ENCODE measurements at places on chromosomes 11 and 22.

DNA sequence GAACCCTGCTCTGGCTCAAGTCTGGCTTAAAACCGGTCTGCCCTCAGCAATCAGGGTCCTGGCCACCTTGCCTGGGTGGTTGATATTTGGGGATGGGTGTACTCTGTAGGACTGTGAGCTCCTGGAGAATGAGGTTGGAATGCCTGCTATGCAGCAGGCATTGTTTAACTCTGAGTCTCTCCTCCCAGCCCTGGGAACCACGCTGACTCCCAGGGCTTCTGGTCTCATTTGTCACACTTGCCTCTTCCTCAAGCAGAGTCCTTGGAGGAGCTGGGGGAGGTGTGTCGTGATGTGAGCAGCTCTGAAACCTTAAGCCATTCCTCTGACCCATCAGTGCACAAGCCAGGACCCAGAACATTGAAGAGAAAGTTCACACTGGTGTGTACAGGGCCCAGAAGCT is 340.1 kb downstream of the MN1 start:
- DNase-seq = no peak

DNA sequence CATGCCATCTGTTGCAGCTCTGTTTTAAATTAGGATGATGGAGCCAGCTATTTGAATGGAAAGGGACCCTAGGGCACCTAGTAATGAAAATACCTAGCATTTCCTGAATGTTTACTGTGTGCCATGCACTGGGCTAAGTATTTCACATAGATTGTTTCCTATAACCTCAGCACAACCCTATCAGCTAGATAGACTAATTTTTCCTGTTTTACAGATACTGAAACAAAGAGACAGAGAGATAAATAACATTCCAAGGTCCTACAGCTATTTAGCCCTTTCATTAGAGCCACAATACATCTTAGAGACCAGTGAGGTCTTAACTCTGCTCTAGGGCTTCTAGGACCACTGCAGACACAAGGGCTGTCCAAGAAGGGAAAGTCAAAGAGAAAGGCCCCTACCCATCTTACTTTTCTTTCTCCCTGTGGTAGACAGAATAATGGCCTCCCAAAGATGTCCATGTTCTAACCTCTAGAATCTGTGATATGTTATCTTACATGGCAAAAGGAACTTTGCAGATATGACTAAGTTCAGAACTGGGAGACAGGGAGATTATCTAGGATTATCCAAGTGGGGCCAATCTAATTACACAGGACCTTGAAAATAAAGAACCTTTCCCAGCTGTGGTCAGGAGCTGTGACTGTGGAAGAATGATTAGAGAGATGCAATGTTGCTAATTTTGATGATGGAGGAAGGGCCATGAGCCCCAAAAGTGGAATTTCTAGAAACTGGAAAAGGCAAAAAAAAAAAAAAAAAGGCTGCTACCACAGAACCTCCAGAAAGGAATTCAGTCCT is 157.0 kb downstream of the CCDC34 start:
- DNase-seq = no peak

GRCh38 chr11:3994030-3994640 is 100.5 kb upstream of the RRM1 start:
- no peak for DNase-seq

DNA sequence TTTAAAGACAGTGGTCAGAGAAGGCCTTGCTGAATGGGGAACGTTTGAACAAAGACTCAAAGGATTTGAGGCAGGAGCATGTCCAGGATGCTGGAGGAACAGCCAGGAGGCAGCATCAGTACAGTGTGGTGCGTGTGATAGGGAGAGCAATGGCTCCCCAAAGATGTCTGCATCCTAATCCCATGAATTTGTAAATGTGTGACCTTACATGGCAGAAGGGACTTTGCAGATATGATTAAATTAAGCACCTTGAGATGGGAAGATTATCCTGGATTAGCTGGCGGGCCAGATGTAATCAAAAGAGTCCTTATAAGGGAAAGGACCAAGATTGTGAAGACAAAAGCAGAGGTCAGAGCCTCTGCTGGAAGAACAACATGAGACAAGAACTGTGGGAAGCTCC is 24.6 kb upstream of the FAT3 start:
- DNase-seq = no peak

GRCh38 chr22:26525946-26526564 is 13.8 kb upstream of the TFIP11 start:
- no peak for DNase-seq

Data from stimulated activated CD8-positive, alpha-beta memory T cell treated with anti-CD3 and anti-CD28 coated beads, Interleukin-12 subunit alpha, Interleukin-12 subunit beta, amount 100 ng/mL, for 1 hour (primary cell).